T-helper 2 cell (primary cell): ENCODE measurements at places on chromosomes 12 and 14.

- DNase-seq = no peak
Measured at GRCh38 chr12:54337854-54338650, 13.1 kb downstream of the COPZ1 start.

DNA sequence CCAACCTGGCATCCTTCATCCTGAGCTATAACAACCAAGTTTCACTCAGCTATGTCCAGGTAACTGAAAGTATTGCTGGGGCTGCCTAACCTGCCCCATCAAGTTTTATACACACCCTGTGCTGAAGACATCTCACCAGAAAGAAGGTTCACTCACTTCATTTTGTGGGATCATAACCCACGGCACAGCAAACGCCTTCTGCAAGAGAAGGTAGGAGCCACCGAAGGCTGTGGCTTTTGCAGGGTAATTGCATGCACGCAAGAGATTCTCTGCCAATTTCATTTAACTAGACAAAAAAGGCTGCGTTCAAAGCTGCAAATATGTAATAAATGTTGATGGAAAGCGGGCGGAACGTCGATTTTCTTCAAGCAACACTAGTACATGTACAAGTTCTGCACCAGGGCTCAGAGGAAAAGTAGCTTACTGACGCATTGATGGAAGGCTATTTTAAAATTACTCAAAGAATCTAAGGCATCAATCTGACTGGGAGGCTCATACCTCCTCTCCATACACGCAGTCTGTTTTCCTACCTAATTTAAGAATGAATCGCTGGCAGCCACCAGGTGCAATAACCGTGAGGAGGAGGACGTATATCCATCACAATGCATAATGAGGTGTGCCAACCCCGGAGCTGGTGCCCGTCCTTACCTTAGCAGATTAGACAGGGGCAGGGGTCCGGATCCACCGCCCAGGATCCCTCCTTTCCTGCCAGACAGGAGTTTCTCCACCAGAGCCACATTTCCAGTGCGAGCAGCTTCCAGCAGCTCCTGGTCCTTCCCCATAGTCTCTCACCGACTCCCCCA is 1.1 kb downstream of the ANKS1B start:
- no peak for DNase-seq

- no peak for DNase-seq
Measured at GRCh38 chr14:56120091-56120691, 2.0 kb downstream of the PELI2 start.

DNA sequence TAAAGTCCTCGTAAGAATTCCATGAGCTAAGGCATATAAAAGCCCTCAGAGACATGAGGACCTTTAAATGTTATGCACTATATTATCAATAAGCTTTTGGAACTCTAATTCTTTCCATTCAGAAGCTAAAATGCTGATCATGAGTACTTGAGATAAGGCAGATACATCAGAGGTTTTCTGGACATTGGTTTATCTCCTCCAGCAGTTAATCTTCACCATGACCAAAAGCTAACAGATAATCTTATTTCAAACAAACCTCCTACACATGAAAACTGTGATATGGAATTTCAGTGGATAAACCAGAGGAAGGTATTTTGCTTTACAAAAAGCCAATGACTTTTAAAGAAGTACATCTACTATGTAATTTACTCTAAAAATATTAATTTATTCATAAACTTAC is 97.9 kb upstream of the BBS10 start:
- no peak for DNase-seq

DNA sequence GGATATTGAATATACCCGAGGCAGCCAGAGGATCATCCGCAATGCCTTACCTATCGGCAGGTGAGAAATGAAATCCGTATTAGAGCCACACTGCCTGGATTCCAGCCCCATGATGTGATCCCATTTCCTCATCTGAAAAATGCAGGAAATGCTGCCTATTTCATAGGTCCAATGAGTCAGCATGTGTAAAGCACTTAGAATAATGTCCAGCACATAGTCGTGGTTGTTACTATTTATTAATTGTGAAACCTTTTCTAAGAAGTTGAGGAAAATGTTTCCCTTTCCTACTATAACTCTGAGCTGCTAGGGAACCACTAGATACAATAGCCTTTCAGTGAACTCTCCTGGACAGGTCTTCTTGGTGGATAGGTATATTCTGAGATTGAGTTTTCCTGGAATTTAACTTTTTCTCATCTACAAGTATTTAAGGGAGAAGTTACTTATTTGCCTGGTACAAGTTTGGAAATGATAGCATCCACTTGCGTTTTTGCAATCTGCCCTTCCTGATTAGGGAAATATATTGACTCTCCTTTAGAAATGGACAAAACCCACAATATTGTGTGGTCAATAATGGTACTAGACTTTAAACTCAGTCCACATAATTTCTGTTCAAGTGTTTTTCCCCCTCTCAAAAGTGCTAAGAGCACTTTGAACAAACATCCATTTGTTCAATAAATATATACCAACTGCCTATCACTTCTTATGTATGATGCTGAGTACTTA is 12.2 kb downstream of the POLR3B start:
- DNase-seq = no peak

GRCh38 chr14:50943943-50944646 is at the start of gene PYGL:
Gene PYGL (minus strand): TSS chr14:50944483. CDS start chr14:50944403, 80 bp downstream.
- DNase-seq = no peak

GRCh38 chr12:67929384-67929772 is 59.9 kb upstream of the IFNG-AS1 start:
- no peak for DNase-seq

DNA sequence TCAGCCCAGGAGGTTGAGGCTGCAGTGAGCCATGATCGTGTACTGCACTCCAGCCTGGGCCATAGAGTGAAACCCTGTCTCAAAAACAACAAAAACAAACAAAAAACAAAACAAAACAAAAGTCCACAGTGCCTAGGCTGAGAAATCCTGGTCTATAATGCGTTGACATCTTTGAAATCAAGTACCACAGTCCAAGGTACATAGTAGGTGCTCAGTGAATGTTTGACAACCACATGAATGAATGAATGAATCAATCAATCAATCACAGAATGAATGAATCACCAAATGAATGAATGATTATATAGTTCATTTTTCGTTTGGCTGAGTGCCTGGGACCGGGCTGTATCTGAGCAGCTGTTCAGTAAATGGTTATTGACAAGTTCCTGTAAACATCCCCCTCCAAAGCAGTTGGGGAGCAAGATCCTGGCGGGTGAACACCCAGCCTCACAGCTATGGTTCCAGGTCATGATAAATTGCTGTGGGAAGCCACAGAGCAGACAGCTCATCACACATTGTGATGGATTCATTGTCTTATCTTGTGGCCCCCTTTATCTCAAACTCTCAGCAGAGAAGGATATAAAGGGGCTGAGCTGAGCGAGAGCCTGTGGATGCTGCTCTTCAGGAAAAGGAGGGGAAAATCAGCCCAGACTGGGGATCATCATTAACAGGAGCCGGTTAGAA is 30.4 kb upstream of the IFT81 start:
- DNase-seq = no peak

GRCh38 chr14:52695481-52696091 is at the start of gene ERO1A:
Gene ERO1A (minus strand): TSS chr14:52695558. CDS start chr14:52695481, 77 bp downstream.
- peak; percentile 73 for DNase-seq

GRCh38 chr12:111063295-111064026 is 143.1 kb upstream of the MYL2 start:
- no peak for DNase-seq

DNA sequence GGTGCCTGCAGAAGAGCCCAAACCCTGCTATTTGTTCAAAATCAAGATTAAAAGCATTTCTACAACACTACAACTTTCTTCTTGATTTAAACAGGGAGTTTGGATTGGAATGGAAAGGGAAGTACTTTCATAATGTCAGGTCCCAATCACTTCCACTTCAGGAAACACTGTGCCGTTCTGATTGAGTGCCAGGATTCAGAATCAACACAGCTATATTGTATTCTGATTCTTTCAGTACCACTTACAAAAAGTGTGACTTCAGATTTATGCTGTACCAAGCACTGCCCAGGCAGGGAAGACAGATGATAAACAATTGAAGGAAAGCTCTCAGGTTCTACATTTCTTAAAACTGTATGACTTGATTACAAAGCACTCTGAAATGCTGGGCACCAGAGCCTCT is 3.2 kb downstream of the TDP1 start:
- DNase-seq = no peak

GRCh38 chr14:89598548-89599186 is 181.6 kb upstream of the FOXN3 start:
- no peak for DNase-seq

- no peak for DNase-seq
Measured at GRCh38 chr12:15558915-15559528, 230.2 kb downstream of the EPS8 start.

- DNase-seq = no peak
Measured at GRCh38 chr14:99733211-99733539, 49.1 kb downstream of the CYP46A1 start.

- no peak for DNase-seq
Measured at GRCh38 chr14:72495668-72496067, 398.2 kb downstream of the DPF3 start.

DNA sequence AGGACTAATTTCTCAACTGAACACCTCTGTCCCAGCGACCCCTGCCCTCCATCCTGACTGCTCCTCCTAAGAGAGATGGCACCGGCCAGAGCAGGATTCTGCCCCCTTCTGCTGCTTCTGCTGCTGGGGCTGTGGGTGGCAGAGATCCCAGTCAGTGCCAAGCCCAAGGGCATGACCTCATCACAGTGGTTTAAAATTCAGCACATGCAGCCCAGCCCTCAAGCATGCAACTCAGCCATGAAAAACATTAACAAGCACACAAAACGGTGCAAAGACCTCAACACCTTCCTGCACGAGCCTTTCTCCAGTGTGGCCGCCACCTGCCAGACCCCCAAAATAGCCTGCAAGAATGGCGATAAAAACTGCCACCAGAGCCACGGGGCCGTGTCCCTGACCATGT is 756 bp downstream of the RNASE7 start:
- DNase-seq = no peak

DNA sequence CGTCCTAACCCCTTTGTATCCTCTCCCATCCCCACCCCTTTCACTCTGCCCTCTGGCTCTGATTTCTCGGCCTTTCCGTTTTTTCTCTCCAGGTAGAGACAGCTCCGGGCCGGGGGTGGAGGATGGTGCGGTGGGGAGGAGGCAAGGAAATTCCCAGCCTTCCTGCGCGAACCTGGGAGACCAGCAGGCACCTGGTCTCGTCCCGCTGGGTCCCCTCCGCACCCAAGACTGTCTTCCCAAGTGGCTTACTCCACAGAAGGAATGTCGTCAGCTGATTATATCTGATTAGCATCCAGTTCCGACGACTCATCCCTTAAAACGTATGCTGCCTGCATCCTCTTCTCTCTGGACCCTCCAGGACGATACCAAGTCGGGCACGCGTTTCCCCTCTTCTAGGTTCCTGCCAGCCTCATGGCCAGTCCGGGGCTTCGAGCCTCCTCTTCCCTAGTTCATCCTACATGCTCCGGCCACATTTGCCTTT is 42.2 kb upstream of the CAPRIN2 start:
- DNase-seq = no peak

DNA sequence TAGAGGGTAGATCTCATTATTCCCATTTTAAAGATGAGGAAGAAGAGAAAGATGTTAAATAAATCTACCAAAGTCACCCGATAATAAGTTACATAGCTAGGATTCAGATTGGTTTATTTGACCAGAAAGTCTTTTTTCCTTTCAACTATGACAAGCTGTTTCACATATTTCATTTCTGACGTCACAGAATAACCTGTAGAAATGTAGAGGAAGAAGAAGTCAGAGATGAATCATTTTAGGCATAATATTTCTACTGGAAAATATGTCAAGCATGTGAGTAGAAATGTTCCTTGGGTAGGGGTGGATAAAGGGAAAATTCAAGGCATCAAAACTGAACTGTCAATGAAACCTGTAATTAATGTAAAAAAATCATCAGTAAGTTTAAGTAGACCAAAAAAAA is 107.0 kb downstream of the MGST1 start:
- DNase-seq = no peak
